ENCODE measurements at places on chromosomes 4 and X. TPM values are rescaled to one million over a fixed set of nuclear protein-coding genes. Genes with fewer than 3 reads are reported as not detected.

DNA sequence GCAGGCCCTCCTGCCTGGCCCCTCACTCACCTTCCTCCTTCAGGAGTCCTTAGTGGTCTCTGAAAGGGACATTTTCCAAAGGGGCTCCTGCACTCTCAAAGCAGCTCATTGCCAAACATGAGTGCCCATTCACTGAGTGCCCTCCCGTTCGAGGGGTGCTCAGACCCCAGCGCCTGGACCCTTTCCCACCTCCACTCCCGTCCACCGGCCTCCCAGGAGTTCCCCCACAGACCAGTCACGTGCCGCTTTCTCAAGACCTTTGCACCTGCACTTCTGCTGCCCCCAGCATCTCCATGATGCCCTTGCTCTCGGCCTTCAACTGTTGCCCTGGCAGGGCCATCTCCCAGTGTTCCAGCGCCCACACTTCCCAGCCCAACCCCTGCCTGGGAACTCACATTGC, 89.5 kb downstream of the ADRA2C start:
- no peak for DNase-seq

DNA sequence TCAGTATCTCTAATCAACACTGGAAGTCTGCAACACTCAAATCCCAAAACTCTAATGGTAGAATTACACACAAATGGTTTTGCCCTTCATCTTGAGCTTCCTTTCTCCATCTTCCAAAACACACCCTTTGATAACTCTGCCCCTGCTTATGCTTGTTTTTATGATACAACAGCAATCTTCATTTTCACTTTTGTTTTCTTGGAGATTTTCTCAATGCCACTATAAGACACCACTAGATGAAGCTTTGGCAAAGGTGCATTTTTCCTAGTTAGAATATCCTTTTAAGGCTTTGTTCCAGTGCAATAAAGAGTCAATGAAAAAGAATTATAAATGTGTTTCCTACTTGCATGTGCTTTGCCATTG, 472.4 kb upstream of the NWD2 start:
- DNase-seq, result no peak

- no peak for DNase-seq
These were observed 31.5 kb upstream of the PTTG2 start for GRCh38 chr4:37928426-37929416.

DNA sequence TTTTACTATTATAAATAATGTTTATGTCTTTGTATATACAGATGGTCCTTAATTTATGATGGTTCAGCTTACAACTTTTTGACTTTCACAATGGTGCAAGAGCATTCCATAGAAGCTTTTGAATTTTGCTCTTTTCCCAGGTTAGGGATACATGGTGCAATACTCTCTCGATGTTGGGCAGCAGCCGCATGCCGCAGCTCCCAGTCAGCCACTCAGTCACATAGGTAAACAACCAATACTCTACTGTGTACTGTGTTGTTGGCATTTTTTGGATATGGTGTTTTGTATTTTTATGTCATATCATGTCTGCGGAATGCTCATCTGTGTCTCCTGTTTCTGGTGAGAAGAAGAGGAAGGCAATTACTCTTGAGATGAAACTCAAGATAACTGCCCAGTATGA, 258.0 kb upstream of the ETNPPL start:
- no peak for DNase-seq

FAM114A1 gene
- total RNA-seq, result 0.31 TPM

GPR143 gene
- not detected for total RNA-seq

- no peak for DNase-seq
These were observed 4.8 kb downstream of the WDR44 start for GRCh38 chrX:118350706-118351105.

- no peak for DNase-seq
These were observed 22.6 kb downstream of the HAUS3 start for GRCh38 chr4:2219233-2219760.

DNA sequence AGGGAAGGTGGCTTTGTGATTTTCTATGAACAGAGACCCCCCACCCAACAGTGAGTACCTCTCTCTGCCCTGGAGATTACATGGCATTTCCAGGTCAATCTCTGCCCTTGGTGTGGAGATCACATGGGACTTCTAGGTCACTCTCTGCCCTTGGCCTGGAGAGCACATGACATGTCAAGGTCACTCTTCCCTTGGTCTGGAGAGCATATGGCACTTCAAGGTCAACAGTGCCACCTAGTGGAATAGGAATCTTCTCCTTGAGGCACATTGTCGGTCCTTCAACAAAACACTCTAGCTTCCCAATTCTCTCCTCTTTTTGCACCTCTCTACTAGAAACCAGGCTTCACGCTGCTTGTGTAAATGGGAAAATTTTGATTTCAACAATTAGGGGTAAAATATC, 66.2 kb upstream of the TACR3 start:
- no peak for DNase-seq

DNA sequence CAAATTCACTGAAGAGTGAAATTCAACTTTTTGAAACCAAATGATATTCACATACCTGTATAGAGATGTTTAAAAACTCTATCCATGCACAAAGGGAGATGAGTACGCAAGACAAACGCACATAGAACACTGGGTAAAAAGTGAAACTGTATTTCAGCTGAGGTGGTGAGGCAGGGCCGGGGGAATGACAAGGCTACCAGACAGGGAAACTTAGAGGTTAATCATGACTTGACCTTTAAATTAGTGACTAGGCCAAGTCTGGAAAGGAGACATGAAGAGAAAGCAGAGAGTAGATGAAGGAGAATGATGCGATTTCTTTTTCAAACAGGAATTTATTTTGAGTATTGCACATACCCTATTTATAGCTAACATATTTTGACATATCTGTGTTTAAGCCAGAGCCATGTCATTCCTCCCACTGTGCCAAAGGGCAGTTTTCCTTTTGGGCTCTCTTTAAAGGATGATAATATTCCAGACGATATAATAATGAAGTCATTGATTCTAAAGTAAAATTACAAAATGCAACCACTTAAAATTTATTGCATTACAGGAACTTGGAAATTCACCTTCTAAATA, 49.4 kb downstream of the ARHGEF6 start:
- DNase-seq, result no peak

DNA sequence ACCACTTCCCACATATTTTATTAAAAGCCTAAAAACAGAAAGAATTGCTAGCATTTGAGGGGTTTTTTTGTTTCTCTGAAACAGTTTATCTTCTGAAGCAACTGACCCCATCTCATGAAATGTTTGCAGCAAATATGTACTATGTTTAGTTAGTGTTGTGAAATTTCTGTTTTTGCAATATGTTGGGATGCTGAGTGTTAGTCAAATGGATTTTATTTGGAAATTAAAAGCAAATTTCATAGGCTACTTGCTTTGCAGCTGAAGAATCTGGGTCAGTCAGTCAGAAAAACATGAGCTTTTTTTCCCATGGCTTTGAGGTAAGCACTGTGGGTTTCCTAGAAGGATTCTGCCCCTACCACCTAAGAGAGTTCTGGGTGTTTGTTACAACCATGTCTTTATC, 184.9 kb upstream of the DKK2 start:
- no peak for DNase-seq

GRCh38 chrX:77276742-77277141, 170.4 kb upstream of the FGF16 start:
- no peak for DNase-seq

DNA sequence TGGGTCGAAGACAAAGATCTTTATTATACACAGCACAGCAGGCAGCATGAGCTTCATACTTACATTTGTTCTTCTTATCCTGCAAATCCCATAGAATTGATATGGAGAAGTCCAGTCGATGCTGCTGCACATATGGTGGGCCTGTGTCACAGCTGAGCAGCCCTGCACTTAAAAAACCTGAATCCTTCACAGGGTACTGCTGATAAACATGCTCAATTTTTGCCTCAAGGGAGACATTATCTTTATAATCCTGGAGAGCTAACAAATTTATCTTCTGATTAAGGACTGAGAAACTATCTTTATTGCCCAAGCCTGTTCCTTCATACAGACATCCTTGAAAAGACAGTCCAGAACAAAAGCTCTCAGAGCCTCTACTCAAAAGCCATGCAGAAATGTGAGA, 434.4 kb upstream of the FAM47C start:
- DNase-seq, result no peak

DNA sequence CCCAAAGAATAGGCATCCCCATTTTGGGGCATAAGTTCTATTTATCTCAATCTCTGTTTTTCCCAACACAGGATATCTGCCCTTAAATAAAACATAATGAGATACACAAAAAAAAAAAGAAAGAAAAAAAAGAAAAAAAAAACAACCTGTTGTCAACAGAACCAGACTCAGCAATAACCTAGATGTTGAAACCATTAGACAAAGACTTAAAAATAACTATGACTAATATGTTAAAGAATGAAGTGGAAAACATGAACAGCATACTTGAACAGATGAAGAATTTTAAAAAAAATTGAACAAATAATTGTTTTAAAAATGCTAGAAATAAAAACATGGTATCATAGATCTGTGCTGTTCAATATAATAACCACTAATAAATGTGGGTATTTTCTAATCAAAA, 93.4 kb upstream of the RXFP1 start:
- DNase-seq, result no peak

DNA sequence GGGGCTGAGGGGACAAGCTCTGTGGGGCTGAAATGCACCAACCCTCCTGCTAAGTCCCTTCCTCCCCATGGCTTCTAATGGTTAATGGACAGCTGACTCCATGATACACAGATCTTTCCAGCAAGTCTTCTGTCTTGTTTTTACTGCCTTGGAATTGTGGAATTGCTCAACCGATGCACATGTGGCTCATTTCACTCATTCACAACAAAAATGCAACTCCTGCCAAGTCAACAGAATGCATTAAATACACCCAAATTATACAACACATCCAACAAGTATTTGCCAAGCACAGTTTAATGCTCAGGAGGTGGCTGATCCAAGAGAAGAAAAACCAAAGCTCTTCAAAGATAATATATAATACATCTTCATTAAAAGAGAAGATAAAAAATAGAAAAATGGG, 61.9 kb upstream of the PAGE4 start:
- no peak for DNase-seq

TNIP3 gene
- 0.75 TPM for total RNA-seq

DNA sequence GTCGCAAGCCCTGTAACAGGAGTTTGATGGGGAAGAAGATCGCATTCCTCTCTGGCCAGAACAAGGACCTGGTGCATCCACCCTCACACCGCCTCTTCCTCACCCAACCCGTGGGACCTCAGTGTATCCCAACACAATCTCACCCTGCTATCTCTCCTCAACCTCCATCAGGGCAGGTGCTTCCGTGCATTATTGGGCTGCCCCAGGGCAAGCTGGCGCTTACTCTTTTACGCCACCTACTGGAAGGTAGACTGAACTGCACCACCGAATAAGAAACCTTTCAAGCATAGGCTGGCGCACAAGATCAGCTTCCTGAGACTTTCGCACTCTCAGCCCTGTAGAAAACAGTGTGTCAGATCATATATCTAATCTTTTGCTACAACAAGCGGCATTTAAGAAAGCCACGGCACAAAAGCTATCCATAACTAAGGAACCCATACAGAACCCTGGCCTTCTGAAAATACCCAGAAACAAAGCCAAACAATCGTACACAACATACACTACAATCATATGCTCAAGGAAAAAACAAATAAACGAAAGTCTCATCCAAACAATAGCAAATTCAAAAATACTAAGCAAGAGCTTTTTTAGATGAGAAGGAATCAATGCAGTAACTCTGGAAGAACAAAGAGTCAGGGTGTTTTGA, 209.3 kb downstream of the UGT8 start:
- DNase-seq, result peak; percentile 46

PTCHD1 gene
- total RNA-seq, result not detected

- DNase-seq, result no peak
These were observed 2.4 kb downstream of the CXXC4 start for GRCh38 chr4:104492183-104492771.

DNA sequence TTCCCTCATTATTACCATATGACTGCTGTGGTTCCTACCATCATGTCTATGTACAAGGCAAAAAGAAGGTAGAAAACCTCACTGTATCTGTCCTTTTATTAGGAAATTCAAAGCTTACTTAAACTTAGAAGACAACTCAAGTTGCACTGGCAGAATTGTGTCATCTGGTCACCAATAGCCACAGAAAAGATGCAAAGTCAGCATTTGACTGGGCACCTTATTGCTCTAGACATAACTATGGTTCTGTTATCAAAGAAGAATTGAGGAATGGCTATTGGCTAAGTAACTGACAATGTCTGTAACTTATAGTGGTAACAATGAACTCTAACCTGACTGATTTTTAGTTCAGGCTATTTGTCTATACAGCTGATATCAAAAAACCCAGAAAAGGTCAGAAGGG, 45.3 kb downstream of the MAP9 start:
- DNase-seq, result no peak

GRCh38 chrX:39065051-39065871, 264.0 kb downstream of the MID1IP1 start:
- no peak for DNase-seq

NSUN7 gene
- total RNA-seq, result not detected

CTAG1B gene
- not detected for total RNA-seq

DNA sequence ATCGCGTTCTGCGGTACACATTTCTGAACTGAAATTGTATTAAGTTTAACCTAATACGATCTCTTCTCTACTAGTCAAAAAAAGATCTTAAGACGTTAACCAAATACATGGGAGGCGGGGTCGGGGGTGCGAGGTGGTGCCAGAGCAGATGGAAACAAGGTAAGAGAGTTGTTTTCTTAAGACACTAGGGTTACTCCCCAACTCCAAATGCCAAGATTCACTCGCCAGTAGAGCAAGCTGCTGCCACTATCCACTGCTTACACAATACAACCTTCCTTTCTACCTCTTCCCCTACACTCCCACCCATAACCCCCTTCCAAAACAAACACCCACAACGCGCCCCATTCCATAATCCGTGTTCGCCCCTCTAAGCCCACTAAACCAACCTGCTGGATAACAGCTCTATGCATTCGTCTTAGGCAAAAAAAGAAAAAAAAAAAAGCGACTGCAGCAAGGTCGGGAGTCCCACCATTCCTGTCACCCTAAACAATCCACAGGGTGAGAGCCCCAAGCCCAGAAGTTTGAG, 1.3 kb downstream of the LCORL start:
- peak; percentile 14 for DNase-seq

GRCh38 chr4:151438154-151438553, 29.2 kb downstream of the FHIP1A start:
- no peak for DNase-seq

GRCh38 chr4:4247696-4248028, 361 bp downstream of the TMEM128 start:
- DNase-seq, result no peak

DNA sequence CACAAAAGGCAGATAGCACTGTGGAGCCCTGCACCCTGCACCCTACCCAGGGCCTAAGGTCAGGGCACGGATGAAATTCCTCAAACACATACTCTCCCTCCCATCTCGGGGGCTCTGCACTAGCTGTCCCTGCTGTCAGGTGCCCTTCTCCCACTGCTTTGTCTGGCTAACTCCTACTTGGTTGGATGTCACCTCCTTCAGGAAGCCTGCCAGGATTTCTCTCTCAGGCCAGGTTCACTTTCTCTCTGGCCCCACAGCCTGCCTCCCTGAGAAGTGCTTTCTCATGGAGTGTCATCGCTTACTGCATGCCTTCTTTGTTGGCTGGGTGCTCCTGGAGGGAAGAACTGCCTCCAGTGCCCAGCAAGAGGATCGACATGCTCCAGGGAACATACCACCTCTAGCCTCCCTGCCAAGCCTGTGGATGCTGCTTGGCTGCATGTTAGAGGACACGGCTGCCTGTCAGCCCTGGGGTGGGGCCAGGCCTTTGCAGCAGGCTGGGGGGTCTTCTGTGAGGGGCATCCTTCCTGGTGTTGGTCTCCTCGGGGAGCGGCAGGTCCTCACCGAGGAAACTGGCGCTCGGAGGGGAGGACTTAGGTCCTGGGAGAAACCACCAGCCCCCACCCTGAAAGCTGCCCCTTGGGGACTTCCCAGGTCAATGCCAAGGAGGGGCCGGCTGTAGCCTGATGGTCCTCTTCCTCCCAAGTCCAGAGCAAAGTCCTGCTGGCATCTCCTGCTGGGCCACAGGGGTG, 15.0 kb downstream of the ABLIM2 start:
- no peak for DNase-seq

Data from activated CD4-positive, alpha-beta T cell treated with anti-CD3 and anti-CD28 coated beads, Interleukin-2, amount 10 ng/mL, durations not matched to agents 7 days and 5 days (primary cell).